ENCODE measurements at places on chromosomes 5 and 9. TPM values are rescaled to one million over a fixed set of nuclear protein-coding genes. Genes with fewer than 3 reads are reported as not detected.

MYMK gene
- total RNA-seq, result not detected

ADGRV1 gene
- total RNA-seq, result 0.26 TPM

PCDHAC2 gene
- not detected for total RNA-seq

NIPAL4 gene
- not detected for total RNA-seq

CAPSL gene
- total RNA-seq, result not detected

FAM151B gene
- total RNA-seq, result not detected

DRD1 gene
- not detected for total RNA-seq

FRRS1L gene
- total RNA-seq, result not detected

NPM1 gene
- total RNA-seq, result 1,394 TPM

PCDHGA8 gene
- not detected for total RNA-seq

SPATA31D4 gene
- not detected for total RNA-seq

ZNF354C gene
- 7.5 TPM for total RNA-seq

SCAI gene
- 10.7 TPM for total RNA-seq

PTPRD gene
- total RNA-seq, result not detected

FBXO10 gene
- total RNA-seq, result 2.0 TPM

PLAC8L1 gene
- total RNA-seq, result 0.42 TPM

SYK gene
- total RNA-seq, result 0.13 TPM

PDLIM4 gene
- not detected for total RNA-seq

SLC45A2 gene
- total RNA-seq, result not detected

RHOBTB3 gene
- 0.21 TPM for total RNA-seq

GABRA1 gene
- total RNA-seq, result not detected

PCDHGA3 gene
- total RNA-seq, result not detected

ANKRD34B gene
- not detected for total RNA-seq

OR1Q1 gene
- total RNA-seq, result not detected

C5orf58 gene
- total RNA-seq, result not detected

DTWD2 gene
- total RNA-seq, result 3.3 TPM

IFNA10 gene
- not detected for total RNA-seq

PSIP1 gene
- total RNA-seq, result 138 TPM

LMX1B gene
- not detected for total RNA-seq

UNC13B gene
- 0.29 TPM for total RNA-seq
